ENCODE measurements at places on chromosomes 3 and 15.
A peak's percentile ranks its signal among the peaks of the same experiment; 100 is the strongest.

DNA sequence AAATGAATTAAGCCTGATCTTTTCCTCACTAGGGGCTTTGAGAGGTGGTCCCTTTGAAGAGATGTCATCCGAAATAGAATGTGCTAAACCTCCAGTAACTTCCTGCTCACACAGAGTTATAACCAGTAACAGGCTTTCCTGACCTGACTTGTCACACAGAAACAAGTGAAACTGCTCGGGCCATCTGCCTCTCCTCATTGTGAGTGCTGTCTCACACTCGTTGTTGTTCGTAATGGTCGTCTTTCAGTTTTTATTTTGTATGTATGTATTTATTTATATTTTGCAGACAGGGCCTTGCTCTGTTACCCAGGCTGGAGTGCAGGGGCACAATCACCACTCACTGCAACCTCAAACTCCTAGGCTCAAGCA lies 24.0 kb downstream of the ACSBG1 start:
- DNase-seq: no peak

- DNase-seq: no peak
Measured at GRCh38 chr15:50112488-50113186, 6.4 kb downstream of the ATP8B4 start.

DNA sequence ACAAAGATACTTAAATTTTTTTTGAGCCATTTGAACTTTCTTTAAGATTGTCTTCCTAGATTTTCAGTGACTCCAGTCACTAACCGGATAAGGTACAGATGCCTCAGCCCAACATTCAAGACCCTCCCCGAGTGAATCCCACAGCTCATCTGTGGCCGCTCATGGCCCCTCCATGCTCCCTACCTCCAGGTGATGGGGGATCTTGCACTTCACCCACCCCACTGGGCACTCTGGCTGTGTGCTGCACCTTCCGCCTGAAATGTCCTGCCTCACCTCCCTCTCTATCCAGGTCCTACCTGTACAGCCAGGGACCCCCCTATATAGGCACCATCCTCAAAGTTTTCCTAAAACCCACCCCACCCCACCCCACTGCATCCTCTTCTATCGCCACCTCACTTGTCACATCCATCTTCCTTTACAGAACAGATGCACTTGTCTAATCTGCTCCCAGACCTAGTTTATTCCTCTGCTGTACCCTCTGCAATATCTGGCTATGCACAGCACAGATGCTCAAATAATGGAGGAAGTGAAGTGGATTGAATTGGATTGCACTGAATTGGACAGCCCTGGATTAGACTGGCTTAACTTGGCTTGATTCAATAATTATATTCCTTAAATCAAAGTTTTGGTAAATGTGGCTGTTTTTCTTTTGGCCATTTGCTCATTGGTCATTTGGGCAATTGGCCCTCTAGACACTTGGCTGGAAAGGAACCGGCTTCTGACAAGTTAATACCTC lies 24.5 kb downstream of the NTRK3 start:
- DNase-seq: no peak

- DNase-seq: no peak
Measured at GRCh38 chr3:25689226-25689625, 24.5 kb upstream of the TOP2B start.

GRCh38 chr3:9669720-9670432 lies 20.6 kb downstream of the MTMR14 start:
- DNase-seq: peak; percentile 76

DNA sequence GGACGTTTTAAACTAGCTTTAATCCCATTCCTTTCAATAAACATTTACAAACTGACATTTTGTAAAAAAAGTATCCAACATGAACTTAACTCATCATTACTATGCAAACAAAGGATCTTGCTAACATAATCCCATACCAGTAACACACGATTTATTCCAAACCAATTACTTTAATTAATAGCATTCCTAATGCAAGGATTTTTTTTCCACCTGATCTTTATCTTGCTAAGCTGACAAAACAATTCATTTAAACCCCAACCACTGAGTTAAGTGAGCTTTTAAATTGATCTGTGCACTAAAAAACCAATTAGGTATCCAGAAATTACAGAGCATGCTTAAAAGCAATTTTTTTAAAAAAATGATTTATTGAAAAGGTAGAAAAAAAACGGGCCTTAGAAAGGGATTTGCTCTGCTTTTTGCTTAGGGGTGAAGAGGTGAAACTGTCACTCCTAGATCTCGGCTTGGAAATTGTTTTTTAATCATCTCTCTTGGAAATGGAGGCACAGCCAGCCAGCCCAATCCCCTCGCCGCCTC lies 1.2 kb downstream of the SH3BP5 start:
- DNase-seq: no peak

DNA sequence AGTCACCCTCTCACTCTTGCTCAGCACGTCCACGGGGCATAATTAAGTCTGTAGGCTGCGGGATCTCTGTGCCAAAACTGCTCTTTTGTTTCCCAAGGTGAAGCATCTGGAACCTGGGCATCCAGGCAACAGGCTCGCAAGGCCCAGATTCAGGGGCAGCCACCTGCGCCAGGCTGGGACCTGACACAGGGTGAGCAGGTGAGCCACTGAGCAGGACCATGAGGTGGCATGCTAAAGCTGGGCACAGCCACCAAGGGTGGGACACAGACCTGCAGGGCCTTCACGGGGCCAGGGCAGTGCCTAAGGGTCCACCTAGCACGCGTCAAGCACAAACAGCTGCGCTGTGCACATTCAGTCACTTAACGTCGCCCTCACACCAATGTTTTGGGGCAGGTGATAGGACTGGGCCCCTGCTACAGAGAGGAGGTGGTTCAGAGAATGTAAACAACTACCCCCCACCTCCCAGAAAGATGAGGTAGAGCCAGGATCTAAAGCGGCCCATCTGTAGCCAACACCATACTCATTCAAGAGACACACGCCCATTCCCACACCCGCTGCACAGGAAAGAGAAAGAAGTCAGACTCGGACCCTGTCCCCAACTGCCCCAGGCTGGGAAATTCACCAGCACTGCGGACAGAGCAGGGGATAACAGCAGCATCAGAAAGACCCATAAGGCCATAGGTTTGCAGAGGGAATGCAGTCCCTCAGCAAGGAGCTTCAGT lies 16.3 kb downstream of the XXYLT1 start:
- DNase-seq: no peak

DNA sequence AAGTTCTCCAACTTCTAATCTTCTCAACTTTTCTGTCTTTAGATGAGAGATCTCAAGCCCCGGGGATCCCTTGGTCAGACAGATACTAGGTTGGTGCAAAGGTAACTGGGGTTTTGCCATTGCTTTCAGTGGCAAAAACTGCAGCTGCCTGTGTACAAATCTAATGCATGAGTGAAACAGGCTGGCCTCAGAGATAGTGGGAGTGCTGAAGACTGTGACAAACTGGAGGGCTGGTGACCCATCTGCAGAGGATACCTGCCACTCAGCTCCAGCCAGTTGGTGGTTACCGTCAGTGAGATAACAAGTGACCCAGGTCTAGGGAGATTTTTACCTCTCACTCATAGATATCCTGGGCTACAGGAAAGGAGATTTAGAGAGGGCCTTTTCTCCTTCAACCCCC lies 85.7 kb downstream of the RYR3 start:
- no peak for DNase-seq

DNA sequence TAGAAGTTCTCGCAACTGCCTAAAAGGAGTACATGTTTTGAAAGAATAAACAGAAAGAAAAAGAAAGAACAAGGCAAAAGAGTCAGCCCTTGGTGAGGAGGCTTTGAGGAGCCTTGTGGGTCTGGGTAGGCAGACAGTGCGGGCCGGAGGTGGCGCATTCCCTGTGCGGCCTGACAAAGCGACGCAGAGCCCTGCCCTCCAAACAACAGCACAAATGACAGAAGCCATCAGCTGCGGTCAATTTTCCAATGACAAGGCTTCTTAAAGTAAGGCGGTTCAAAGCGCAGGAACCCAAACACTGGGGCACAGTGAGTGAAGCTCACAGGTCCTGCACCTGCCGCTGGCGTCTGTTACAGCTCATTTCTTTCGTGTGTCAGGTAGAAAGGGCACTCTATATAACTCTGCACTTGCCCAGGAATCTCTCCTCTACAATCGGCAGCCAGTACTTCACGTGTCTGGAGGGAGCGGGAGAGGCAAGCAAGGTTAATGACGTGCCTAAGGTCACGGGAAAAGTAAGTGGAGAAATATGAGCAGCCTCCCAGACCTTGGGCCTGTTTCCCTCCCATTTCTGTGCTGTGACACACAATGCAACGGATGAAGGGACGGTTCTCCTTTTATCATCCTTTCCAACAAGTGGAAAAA lies 178.1 kb downstream of the OPA1 start:
- no peak for DNase-seq

Data from foreskin fibroblast (primary cell).